Activated T-helper 2 cell treated with anti-CD3 and anti-CD28 coated beads, Interferon-gamma antibody, Interleukin-2, Interleukin-4, amounts not matched to agents 10 μg/mL and 5 μg/mL and 100 μg/mL, durations not matched to agents 14 hours and 24 hours and 36 hours (primary cell): ENCODE measurements at places on chromosomes 11 and 22. TPM values are rescaled to one million over a fixed set of nuclear protein-coding genes. Genes with fewer than 3 reads are reported as not detected.
A peak's percentile ranks its signal among the peaks of the same experiment; 100 is the strongest.

GRCh38 chr11:46275964-46276641 lies 1.4 kb upstream of the CREB3L1 start:
- no peak overlapping the region for H3K4me3 ChIP-seq
- H3K27ac ChIP-seq: no peak overlapping the region
- no peaks in the 10 kb centered on the region for H3K36me3 ChIP-seq
- H3K27me3 ChIP-seq: peaks cover 34% of the 10 kb centered on the region
- H3K4me1 ChIP-seq: peaks cover 6% of the 10 kb centered on the region
- DNase-seq: no peak

DNA sequence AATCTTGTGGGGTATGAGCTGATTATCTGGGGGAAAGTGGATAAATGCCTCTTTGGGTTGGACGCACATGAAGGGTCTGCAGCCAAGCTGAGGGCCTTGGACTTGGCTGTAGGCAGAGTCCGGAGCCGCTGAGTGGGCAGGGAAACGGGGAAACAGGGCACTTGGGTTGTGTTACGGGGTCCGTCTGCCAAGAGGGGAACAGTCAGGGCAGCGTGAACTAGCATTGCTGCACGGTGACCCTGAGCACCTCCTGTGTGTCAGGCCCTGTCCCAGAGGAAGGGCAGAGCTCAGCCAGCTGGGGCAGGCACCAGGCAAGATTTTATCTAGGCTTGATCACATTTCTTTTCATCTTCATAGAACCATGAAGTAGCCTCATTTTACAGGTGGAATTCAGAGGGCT lies 11.9 kb downstream of the FAM83F start:
- H3K36me3 ChIP-seq: no peaks in the 10 kb centered on the region
- H3K4me3 ChIP-seq: no peak overlapping the region
- no peak overlapping the region for H3K27ac ChIP-seq
- peaks cover 33% of the 10 kb centered on the region for H3K27me3 ChIP-seq
- no peak for DNase-seq
- peaks cover 3% of the 10 kb centered on the region for H3K4me1 ChIP-seq

The TEX12 gene
- 0.57 TPM in 1 of 2 replicates, not detected in the other for total RNA-seq

GRCh38 chr11:35735903-35736302 lies 73.3 kb downstream of the TRIM44 start:
- no peak overlapping the region for H3K4me3 ChIP-seq
- no peaks in the 10 kb centered on the region for H3K27me3 ChIP-seq
- peaks cover 28% of the 10 kb centered on the region for H3K36me3 ChIP-seq
- H3K4me1 ChIP-seq: peaks cover 4% of the 10 kb centered on the region
- no peak for DNase-seq
- no peak overlapping the region for H3K27ac ChIP-seq

GRCh38 chr11:112961146-112961668 lies at the start of gene NCAM1:
TSS of gene NCAM1 (plus strand) at chr11:112961420.
- H3K4me1 ChIP-seq: peaks cover 12% of the 10 kb centered on the region
- no peaks in the 10 kb centered on the region for H3K36me3 ChIP-seq
- peaks cover 68% of the 10 kb centered on the region for H3K27me3 ChIP-seq
- H3K27ac ChIP-seq: no peak within 1 kb of the TSS
- H3K4me3 ChIP-seq: peak within 1 kb of the TSS; percentile 74
- DNase-seq: peak; percentile 18

DNA sequence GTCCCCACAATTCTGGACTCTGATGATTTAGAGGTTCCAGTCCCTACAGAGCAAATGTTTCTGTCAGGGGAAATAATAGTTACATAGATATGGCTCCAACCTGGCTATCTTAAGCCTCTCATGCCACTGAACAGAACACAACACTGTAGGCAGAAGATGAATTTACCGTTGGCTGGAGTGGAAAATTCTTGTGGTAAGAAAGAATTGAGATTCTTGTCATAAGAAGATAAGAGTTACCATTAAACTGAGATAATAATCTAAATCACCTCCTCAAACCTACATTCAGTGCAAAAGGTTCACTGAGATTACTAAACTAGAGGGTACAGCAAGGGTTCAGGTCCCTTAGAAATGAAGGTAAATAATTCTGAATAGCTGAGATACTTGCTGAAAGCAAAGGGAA lies 10.1 kb upstream of the NAALAD2 start:
- peaks cover 1% of the 10 kb centered on the region for H3K4me1 ChIP-seq
- peaks cover 1% of the 10 kb centered on the region for H3K27me3 ChIP-seq
- no peaks in the 10 kb centered on the region for H3K36me3 ChIP-seq
- H3K27ac ChIP-seq: no peak overlapping the region

- no peak overlapping the region for H3K4me3 ChIP-seq
- no peak for DNase-seq
- peaks cover 12% of the 10 kb centered on the region for H3K36me3 ChIP-seq
- H3K27me3 ChIP-seq: no peaks in the 10 kb centered on the region
Measured at GRCh38 chr11:129652835-129653234, 162.8 kb upstream of the TMEM45B start.

DNA sequence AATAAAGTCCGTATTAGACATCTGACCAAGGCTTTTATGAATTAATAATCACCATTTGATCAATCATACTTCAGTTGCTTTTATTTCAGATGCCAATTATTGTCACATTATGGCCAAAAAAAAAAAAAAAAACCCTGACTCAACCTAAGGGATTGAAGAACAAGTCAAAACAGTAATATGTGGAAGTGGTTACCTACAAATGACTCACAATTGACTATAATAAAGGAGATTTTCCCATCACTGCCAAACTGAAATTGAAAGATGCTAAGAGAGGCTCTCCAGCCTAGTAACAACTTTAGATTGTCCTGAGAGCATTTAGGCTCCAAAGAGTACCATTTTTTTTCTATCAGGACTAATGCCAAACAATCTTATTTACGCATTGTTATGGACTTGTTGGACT lies 35.2 kb downstream of the SOX6 start:
- no peaks in the 10 kb centered on the region for H3K36me3 ChIP-seq
- H3K4me1 ChIP-seq: no peaks in the 10 kb centered on the region
- H3K27ac ChIP-seq: no peak overlapping the region
- DNase-seq: no peak

- H3K4me1 ChIP-seq: peaks cover 18% of the 10 kb centered on the region
- no peak overlapping the region for H3K27ac ChIP-seq
- no peak for DNase-seq
- peak overlapping the region; percentile 26 for H3K4me3 ChIP-seq
- H3K36me3 ChIP-seq: peaks cover 68% of the 10 kb centered on the region
- H3K27me3 ChIP-seq: no peaks in the 10 kb centered on the region
Measured at GRCh38 chr11:65851811-65852507, 6.0 kb downstream of the CFL1 start.

DNA sequence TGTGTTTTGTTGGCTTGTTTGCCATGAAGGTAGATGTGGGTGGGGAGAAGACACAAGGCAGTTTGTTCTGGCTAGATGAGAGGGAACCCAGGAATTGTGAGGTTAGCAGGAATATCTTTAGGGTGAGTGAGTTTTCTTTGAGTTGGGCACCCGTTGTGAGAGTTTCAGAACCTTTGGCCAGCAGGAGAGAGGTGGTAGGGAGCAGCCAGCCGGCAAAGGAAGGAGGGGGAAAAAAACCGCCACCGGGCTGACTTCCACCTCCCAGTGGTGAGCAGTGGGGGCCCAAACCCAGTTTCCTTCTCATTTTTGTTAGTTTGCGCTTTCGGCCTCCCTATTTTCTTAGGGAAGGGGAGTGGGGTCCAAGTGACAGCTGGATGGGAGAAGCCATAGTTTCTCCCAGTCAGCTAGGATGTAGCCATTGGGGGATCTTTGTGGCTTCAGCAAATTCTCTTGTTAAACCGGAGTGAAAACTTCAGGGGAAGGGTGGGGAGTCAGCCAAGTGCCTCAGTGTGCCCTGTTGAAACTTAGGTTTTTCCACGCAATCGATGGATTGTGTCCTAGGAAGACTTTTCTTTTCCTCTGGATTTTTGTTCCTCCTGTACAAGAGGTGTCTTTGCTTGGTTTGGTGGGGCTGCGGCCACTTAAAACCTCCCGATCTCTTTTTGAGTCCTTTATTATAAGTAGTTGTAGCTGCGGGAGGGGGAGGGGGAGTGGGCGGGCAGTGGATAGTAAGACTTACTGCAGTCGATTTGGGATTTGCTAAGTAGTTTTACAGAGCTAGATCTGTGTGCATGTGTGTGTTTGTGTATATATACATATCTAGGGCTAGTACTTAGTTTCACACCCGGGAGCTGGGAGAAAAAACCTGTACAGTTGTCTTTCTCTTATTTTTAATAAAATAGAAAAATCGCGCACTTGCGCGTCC lies 1.1 kb upstream of the GCAT start:
- peaks cover 39% of the 10 kb centered on the region for H3K4me1 ChIP-seq
- H3K36me3 ChIP-seq: peaks cover 3% of the 10 kb centered on the region
- peaks cover 30% of the 10 kb centered on the region for H3K27me3 ChIP-seq
- peak overlapping the region; percentile 25 for H3K27ac ChIP-seq

DNA sequence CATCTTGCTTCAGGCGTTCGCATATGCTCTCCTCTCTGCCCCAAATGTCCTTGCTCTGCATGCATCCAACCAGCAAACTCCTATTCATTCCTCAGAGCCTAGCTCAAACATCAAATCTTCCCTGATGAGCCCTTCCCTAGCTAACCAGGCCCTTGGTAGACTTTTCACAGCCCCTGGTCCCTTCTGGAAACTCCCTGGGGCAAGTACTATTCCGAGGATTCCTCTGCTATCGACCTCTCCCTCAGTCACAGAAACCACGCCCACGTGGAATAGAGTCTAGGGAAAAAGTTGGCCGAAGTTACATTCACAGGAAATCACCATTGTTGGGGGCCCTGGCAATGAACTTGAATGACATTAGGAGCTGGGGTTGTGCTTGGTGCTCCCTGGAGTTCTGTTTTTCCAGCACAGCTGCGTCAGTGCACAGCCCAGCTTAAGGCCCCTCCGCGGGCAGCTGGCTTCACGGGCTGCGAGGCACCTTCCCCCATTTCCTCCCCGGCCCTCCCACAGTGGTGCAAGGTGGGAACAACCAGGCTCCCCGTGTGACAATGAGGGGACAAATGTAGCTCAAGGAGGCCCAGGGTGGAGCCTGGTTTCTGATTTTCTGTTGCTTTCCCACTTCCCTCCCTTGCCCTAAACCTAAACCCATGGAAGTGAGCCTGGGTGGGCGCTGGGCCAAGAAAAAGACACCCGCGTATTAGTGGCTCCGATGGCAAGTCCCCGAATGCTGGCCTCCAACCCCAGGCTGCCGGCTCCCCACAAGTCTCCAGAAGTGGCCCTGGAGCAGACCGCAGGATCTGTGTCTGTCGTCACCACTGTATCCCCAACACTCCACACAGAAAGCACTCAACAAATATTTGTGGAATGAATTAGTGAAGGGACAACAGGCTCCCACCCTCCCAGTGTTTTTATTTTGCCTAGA lies 4.3 kb upstream of the ATP5MGL start:
- no peak overlapping the region for H3K4me3 ChIP-seq
- no peak for DNase-seq
- no peaks in the 10 kb centered on the region for H3K27me3 ChIP-seq
- H3K27ac ChIP-seq: no peak overlapping the region

DNA sequence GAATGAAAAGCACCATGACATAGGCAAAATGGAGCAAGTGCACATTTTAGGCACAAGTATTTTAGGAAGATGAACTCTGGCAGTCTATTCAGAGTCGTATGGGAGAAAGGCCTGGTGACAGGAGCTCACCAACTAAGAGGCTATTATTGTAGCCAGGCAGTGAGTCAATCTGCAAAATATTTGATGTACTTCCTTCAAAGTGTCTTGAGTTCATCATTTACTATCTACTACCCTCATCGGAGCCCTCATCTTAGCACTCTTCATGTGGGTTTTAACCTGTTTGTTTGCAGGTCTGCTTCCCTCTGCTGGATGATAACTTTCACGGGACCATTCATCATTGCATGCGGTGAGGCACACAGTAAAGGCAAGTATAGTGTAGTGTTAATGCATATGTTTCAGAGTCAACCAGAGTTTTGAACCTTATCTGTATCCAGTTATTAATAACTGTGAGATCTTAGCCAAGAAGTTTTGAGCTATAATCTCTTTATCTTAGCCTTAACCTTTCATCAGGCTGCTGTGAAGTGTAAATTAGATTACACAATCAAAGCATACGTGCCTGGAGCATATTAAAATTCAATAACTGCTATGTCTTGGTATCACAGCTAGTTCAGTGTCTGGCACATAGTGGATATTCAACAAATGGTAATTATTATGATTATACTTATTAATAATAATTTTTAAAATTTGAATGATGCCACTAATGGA lies 70.9 kb upstream of the SC5D start:
- H3K4me3 ChIP-seq: no peak overlapping the region
- H3K27me3 ChIP-seq: peaks cover 12% of the 10 kb centered on the region
- no peak overlapping the region for H3K27ac ChIP-seq
- H3K4me1 ChIP-seq: no peaks in the 10 kb centered on the region
- H3K36me3 ChIP-seq: no peaks in the 10 kb centered on the region
- no peak for DNase-seq

- H3K4me1 ChIP-seq: no peaks in the 10 kb centered on the region
- no peak overlapping the region for H3K4me3 ChIP-seq
- no peak overlapping the region for H3K27ac ChIP-seq
Measured at GRCh38 chr11:71391796-71392195, 56.4 kb downstream of the DHCR7 start.

GRCh38 chr22:45589556-45589955 lies 82.1 kb upstream of the ATXN10 start:
- no peak overlapping the region for H3K4me3 ChIP-seq
- H3K4me1 ChIP-seq: no peaks in the 10 kb centered on the region
- no peaks in the 10 kb centered on the region for H3K27me3 ChIP-seq
- no peak for DNase-seq

GRCh38 chr11:45886816-45887520 lies 1.5 kb downstream of the MAPK8IP1 start:
- DNase-seq: no peak
- H3K4me1 ChIP-seq: peaks cover 3% of the 10 kb centered on the region
- H3K36me3 ChIP-seq: no peaks in the 10 kb centered on the region
- no peak overlapping the region for H3K27ac ChIP-seq
- H3K27me3 ChIP-seq: peaks cover 8% of the 10 kb centered on the region
- peak overlapping the region; percentile 5 for H3K4me3 ChIP-seq

The HEPHL1 gene
- not detected in 2 replicates for total RNA-seq

- no peak overlapping the region for H3K27ac ChIP-seq
- H3K4me3 ChIP-seq: no peak overlapping the region
- peaks cover 9% of the 10 kb centered on the region for H3K36me3 ChIP-seq
- H3K27me3 ChIP-seq: no peaks in the 10 kb centered on the region
- no peaks in the 10 kb centered on the region for H3K4me1 ChIP-seq
Measured at GRCh38 chr11:87306262-87306851, 268.6 kb downstream of the TMEM135 start.

GRCh38 chr22:20423906-20424551 lies 13.6 kb downstream of the SCARF2 start:
- peaks cover 5% of the 10 kb centered on the region for H3K36me3 ChIP-seq
- H3K4me1 ChIP-seq: peaks cover 4% of the 10 kb centered on the region
- no peak for DNase-seq
- H3K27me3 ChIP-seq: peaks cover 31% of the 10 kb centered on the region
- peak overlapping the region; percentile 19 for H3K4me3 ChIP-seq
- no peak overlapping the region for H3K27ac ChIP-seq

The SYCE3 gene
- 0.62 TPM in 1 of 2 replicates, not detected in the other for total RNA-seq

The CBX7 gene
- 11.6 and 11.8 TPM in 2 replicates for total RNA-seq

DNA sequence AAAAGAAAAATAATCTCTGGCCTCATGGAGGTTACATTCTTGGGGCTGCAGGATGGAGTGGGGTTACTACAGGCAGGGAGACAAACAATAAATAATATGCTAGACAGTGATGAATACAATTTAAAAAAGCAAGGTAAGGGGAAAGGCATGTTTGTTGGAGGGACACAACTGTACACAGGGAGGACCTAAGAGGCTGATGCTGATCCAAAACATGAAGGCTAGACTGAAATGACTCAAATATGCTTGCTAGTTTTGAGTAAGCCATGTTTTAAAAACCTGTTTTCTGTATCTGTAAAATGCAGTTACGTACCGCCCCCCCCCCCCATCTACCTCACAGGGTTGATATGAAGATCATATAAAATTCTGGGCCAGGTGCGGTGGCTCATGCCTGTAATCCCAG lies 44.0 kb downstream of the EIF4ENIF1 start:
- H3K4me3 ChIP-seq: no peak overlapping the region
- H3K27me3 ChIP-seq: no peaks in the 10 kb centered on the region
- peak overlapping the region; percentile 39 for H3K27ac ChIP-seq
- H3K4me1 ChIP-seq: peaks cover 2% of the 10 kb centered on the region
- DNase-seq: no peak
